H54 (cell line): ENCODE measurements at places on chromosomes 2 and 18.

- DNase-seq, result no peak
Observed at GRCh38 chr2:236739663-236740062, 170.0 kb downstream of the ACKR3 start.

DNA sequence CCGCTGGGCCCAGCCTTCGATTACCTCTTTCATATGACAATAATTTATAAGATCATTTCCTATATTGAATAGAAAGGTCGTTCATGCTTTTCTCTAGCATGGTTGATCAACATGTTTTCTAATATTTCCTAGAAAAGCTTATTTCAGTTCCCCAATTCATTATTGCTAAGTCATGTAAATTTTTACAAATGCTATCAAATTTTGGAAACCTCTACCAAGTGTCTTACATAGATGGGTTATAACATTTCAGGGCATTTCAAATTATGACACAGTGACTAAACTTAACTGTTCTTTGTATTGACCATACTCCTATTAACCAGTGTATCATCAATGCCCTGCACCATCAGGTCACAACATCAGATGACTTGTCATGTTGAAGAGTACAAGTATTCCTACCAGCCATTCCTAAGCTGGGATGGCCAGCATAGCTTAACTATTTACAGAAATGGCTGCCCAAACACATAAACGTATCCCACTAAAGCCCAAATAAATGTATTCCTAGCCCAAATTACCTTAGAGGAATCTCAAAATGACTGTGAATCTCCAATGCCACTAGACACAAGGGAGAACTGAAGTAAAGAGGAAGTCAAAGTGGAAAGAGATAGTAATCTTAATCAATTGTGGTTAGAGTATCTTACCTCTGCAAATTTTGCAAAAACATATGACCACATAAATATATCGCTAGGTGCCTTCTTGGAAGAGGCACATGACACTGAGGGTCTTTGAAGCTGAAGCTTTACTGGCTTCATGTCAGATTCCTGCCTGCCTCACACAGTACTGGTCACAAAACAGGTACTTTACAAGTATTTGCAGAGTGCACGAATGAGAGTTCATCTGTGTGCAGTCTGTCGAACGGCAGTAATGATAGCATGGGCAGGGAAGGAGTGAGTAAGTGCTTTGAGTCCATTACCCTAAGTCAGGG is 87.3 kb upstream of the TLK1 start:
- no peak for DNase-seq

DNA sequence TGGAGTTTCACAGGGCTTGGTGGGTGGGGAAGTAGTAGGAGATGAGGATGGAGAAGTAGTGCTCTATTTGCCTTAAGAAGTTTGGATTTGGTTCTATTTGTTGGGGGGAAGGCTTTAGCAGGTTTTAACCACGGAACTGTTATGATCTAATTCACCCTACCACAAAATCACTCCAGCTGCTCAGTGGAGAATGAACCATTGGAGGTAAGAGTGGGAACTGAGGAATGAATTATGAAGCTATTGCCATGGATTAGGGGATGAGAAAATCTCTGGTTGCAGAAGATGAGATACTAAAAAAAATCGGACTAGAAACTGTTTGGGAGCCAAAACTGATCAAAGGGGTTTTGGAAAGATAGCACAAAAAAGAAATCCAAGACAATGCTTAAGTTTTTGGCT is 488.9 kb downstream of the DLGAP1 start:
- DNase-seq, result no peak

GRCh38 chr18:62521593-62521992 is 1.2 kb upstream of the ZCCHC2 start:
- DNase-seq, result no peak

- no peak for DNase-seq
Observed at GRCh38 chr18:44035554-44035953, 645.1 kb upstream of the SETBP1 start.
